ENCODE measurements at places on chromosomes 2 and 18. TPM values are rescaled to one million over a fixed set of nuclear protein-coding genes. Genes with fewer than 3 reads are reported as not detected.

- no peak for DNase-seq
Observed at GRCh38 chr2:179701524-179702110, 159.8 kb downstream of the ZNF385B start.

DNA sequence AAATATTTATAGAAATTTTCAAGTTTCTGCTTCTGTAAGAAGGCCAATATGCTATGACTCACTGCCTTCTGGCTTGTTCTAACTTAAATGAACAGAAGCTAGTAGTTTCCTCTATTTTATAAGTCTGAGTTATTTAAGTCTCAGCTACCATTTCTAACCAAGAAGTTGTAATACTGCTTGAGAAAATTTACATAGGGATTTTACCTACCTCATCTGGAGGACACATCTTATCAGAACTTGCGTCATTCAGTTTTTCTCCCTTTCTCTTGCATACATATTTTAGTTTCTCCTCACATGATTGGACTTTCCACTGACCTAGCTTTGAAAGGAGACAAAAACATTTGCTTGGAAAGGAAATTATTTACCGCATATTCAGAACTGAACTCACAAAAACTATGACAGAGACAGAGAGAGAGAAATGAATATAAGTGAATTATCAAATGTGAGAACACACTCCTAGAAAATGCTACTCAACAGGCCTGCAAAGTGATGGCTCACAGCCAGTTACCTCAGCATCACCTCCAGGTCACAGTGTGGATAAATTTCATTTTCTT lies 81.1 kb upstream of the CD302 start:
- no peaks in the 10 kb centered on the region for H3K36me3 ChIP-seq
- H3K27ac ChIP-seq, result no peak overlapping the region
- no peaks in the 10 kb centered on the region for H3K27me3 ChIP-seq
- H3K4me3 ChIP-seq, result no peak overlapping the region
- H3K4me1 ChIP-seq, result no peaks in the 10 kb centered on the region

- no peaks in the 10 kb centered on the region for H3K27me3 ChIP-seq
- H3K27ac ChIP-seq, result no peak overlapping the region
- H3K36me3 ChIP-seq, result no peaks in the 10 kb centered on the region
- no peak overlapping the region for H3K4me3 ChIP-seq
- no peak for DNase-seq
Observed at GRCh38 chr2:201171259-201171814, 11.6 kb upstream of the CASP10 start.

- no peaks in the 10 kb centered on the region for H3K27me3 ChIP-seq
- no peak for DNase-seq
- H3K4me1 ChIP-seq, result no peaks in the 10 kb centered on the region
- no peak overlapping the region for H3K4me3 ChIP-seq
Observed at GRCh38 chr2:230692760-230693159, 19.9 kb upstream of the CAB39 start.

DNA sequence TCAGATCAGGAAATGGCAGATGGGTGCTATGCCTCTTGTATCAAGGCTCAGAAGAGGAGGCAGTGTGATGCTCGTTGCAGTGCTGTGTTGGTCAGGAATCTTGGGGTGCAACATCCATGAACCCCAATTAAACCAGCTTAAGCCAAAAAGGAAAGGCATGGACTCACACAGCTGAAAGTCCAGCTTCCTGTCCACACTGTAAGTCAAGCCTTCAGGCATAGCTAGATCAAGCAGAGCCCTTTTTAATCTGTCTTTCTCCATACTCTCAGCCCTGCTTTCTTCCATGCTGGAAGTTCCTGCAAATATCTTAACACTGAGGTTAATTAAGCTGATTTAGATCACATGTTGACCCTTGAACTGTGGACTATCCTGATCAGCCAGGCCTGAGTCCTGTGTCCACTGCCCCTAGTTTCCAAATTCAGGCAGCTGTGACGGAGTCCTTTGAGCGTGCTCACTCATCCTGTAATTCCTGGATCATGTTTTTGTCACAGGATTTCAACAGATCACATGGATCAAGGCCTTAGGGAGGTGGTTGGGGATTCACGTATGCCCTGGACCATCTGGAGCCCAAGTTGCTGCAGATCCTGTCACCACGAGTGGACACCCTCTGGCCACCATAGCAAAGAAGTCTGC lies 4.5 kb upstream of the C2orf74 start:
- H3K27me3 ChIP-seq, result no peaks in the 10 kb centered on the region
- H3K36me3 ChIP-seq, result no peaks in the 10 kb centered on the region
- DNase-seq, result no peak
- H3K27ac ChIP-seq, result no peak overlapping the region
- no peaks in the 10 kb centered on the region for H3K4me1 ChIP-seq

SPHKAP gene
- 0.59 TPM for total RNA-seq

MAL gene
- 0.32 TPM for total RNA-seq

- H3K4me1 ChIP-seq, result peaks cover 8% of the 10 kb centered on the region
- no peak for DNase-seq
- H3K27ac ChIP-seq, result no peak overlapping the region
- H3K27me3 ChIP-seq, result no peaks in the 10 kb centered on the region
- H3K4me3 ChIP-seq, result no peak overlapping the region
- H3K36me3 ChIP-seq, result no peaks in the 10 kb centered on the region
Observed at GRCh38 chr2:85162746-85163301, 29.6 kb downstream of the TCF7L1 start.

SH3BP4 gene
- total RNA-seq, result 44.2 TPM

TMEM37 gene
- total RNA-seq, result 9.4 TPM

DNA sequence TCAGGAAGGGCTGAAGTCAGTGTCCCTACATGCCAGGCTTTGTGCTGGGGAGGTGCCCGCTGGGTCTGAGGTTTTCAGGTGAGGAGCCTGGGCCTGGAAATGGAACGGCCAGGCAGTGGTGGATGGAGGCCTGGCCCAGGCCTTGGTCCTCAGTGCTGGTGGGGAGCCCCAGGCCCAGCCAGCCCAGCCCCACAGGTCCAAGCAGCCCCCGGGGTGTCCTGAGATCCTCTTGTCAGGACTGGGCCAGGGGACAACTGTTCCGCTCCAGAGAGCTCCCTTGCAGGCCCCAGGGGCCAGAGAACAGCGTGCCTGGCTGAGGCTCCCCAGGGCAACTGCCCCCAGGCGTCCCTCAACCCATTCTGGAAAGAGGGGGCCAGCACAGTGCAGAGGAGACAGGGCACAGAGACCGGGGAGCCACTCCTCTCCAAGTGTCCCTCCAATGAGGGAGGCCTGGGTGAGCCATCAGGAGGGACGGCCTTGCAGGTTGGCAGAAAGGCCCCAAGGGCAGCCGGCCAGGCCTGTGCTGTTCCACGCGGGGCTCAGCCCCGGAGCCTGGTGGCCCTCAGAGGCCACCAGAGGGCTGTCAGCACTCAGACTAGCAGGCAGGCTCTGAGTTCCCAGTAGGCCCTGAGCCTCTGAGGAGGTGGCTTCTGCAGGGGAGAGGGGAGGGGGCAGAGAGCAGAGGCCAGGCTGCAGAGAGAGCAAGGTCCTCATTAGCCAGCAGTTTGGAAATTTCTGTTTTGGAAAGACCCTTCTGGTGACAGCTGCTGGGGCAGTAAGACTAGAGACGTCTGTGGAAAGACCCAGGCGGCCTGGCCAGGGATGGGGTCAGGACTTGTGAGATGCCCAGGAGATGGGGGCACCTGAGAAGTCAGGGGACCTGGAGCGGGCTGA lies 29.4 kb upstream of the SNED1 start:
- no peak overlapping the region for H3K27ac ChIP-seq
- no peak overlapping the region for H3K4me3 ChIP-seq
- H3K27me3 ChIP-seq, result no peaks in the 10 kb centered on the region

DNA sequence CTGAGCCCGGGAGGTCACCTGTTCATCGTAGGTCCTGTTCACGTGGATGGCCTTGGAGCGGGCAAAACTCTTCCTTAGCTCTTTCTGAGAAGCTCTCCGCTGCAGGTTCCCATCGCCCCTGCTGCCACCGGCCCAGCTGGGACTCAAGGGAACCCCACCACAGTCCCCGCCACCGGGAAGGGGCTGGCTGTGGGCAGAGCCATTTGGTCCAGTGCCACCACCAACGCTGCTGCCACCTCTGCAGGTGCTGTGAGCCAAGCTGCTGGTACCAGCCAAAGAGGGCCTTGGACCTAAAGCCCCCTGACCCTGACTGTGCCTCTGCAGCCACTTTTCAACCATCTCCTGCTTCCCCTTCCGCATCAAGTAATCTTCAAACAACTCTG lies 586 bp downstream of the PDE11A start:
- peak overlapping the region; percentile 83 for H3K27ac ChIP-seq
- no peak for DNase-seq
- H3K36me3 ChIP-seq, result no peaks in the 10 kb centered on the region
- H3K4me3 ChIP-seq, result peak overlapping the region; percentile 65

GRCh38 chr2:151827564-151828142 lies 568 bp downstream of the ARL5A start:
- H3K4me3 ChIP-seq, result peak overlapping the region; percentile 91
- H3K4me1 ChIP-seq, result peaks cover 13% of the 10 kb centered on the region
- H3K27me3 ChIP-seq, result no peaks in the 10 kb centered on the region
- no peaks in the 10 kb centered on the region for H3K36me3 ChIP-seq

RAD51AP2 gene
- total RNA-seq, result under 0.01 TPM

DNA sequence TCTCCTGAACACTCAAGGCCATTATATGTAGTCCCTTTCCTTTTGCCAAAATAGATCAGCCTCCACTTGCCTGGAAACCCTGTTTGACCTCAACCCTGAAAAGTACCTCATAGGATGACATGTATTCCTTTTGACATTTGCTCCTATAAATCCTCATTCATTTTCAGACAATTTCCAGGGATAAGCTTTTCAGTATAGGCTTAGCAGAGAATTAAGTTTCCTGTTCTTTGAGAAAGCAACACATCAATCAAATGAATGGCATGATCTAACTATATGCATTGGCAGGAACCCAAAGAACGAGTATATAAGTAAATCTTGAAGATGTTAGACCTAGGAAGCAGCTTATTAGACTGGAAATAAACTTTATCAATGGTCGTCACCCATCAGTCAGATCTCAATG lies 483.0 kb downstream of the CCDC85A start:
- H3K27ac ChIP-seq, result no peak overlapping the region
- H3K36me3 ChIP-seq, result no peaks in the 10 kb centered on the region
- H3K4me3 ChIP-seq, result no peak overlapping the region

GRCh38 chr2:29562896-29563295 lies 358.5 kb downstream of the ALK start:
- no peaks in the 10 kb centered on the region for H3K36me3 ChIP-seq
- no peak for DNase-seq
- no peaks in the 10 kb centered on the region for H3K4me1 ChIP-seq
- no peak overlapping the region for H3K4me3 ChIP-seq

SIX3 gene
- not detected for total RNA-seq

DNA sequence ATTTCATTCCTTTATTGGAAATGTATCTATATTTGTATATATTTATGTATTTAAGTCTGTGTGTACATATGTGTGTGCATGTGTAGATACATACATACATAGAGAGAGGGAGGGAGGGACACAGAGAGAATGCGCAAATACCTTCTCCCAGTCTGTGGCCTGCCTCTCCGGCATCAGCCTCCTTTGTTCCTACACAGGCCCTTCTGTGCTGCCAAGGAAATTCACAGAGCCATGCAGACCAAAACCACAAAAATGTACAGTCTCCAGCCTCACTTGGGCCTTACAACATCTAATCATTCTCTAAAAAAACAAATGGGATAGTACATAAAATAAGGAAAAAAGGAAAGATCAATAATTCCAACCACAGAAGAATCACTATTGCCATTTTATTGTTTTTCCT lies 8.8 kb upstream of the CRACDL start:
- no peak for DNase-seq
- no peaks in the 10 kb centered on the region for H3K4me1 ChIP-seq
- no peaks in the 10 kb centered on the region for H3K36me3 ChIP-seq
- H3K4me3 ChIP-seq, result no peak overlapping the region
- no peak overlapping the region for H3K27ac ChIP-seq
- H3K27me3 ChIP-seq, result no peaks in the 10 kb centered on the region

DNA sequence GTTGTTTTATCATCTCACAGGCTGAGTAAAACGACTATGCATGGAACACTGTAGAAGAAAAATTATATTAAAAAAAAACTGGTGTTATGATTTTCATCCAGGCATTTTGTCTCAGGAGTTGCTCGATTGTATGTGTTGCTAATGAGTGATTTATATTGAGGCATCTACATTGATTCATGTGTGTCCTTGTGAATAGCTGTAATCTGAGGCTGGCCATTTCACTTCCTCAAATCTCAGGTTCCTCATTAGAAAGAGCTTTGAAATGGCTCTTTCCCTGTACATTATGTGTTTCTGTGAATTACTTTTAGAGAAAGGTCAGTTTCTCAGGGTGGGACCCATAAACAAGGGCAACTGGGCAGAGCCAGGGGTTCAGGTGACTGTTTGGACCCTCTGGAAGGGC lies 2.3 kb downstream of the IL18R1 start:
- H3K27ac ChIP-seq, result no peak overlapping the region
- DNase-seq, result no peak
- H3K36me3 ChIP-seq, result no peaks in the 10 kb centered on the region
- no peak overlapping the region for H3K4me3 ChIP-seq

DNA sequence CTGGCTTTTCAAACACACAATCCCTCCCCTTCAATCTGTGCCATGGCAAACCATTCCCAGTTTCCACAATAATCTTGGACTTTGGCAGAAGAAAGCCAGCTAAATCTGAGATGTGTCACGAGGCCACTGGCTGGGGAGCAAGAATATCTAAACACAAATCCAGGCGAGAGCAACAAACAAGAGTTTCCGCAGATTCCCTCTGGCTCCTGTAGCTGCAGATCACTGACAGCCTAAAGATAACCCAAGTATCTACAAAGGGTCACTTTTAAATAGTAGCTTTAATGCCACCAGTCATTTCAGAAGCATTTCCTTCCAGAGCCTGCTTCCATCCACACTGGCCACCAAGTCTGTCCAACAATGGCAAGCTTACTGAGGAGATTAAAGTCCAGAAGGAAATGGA lies 86.9 kb downstream of the ACVR1 start:
- DNase-seq, result no peak
- no peaks in the 10 kb centered on the region for H3K36me3 ChIP-seq
- no peak overlapping the region for H3K4me3 ChIP-seq
- peak overlapping the region; percentile 76 for H3K27ac ChIP-seq
- no peaks in the 10 kb centered on the region for H3K27me3 ChIP-seq

MBP gene
- 46.2 TPM for total RNA-seq

- no peaks in the 10 kb centered on the region for H3K27me3 ChIP-seq
- H3K4me1 ChIP-seq, result no peaks in the 10 kb centered on the region
- no peaks in the 10 kb centered on the region for H3K36me3 ChIP-seq
Observed at GRCh38 chr2:34161549-34161948, 562.5 kb upstream of the FAM98A start.

GKN2 gene
- not detected for total RNA-seq
